ENCODE measurements at places on chromosomes 2 and 18. TPM values are rescaled to one million over a fixed set of nuclear protein-coding genes. Genes with fewer than 3 reads are reported as not detected.
A peak's percentile ranks its signal among the peaks of the same experiment; 100 is the strongest.

GRCh38 chr2:25594991-25595390 lies 78.4 kb downstream of the DTNB start:
- no peak overlapping the region for H3K4me3 ChIP-seq
- DNase-seq, result no peak
- no peak overlapping the region for H3K27ac ChIP-seq

Gene GREB1
- polyA plus RNA-seq, result 0.06 TPM

GRCh38 chr18:74546751-74547530 lies 12.6 kb downstream of the CNDP1 start:
- H3K27me3 ChIP-seq, result no peaks in the 10 kb centered on the region
- no peaks in the 10 kb centered on the region for H3K36me3 ChIP-seq
- H3K4me3 ChIP-seq, result no peak overlapping the region

- H3K4me1 ChIP-seq, result no peaks in the 10 kb centered on the region
- no peak overlapping the region for H3K27ac ChIP-seq
- no peaks in the 10 kb centered on the region for H3K27me3 ChIP-seq
- no peaks in the 10 kb centered on the region for H3K36me3 ChIP-seq
These were observed 221.6 kb upstream of the SP5 start for GRCh38 chr2:170493426-170494097.

GRCh38 chr2:36670881-36671595 lies 25.5 kb upstream of the VIT start:
- H3K27me3 ChIP-seq, result no peaks in the 10 kb centered on the region
- no peak overlapping the region for H3K4me3 ChIP-seq
- no peak overlapping the region for H3K27ac ChIP-seq
- peak; percentile 20 for DNase-seq

- DNase-seq, result no peak
- H3K27me3 ChIP-seq, result no peaks in the 10 kb centered on the region
- no peak overlapping the region for H3K27ac ChIP-seq
- no peak overlapping the region for H3K4me3 ChIP-seq
- no peaks in the 10 kb centered on the region for H3K4me1 ChIP-seq
- H3K36me3 ChIP-seq, result no peaks in the 10 kb centered on the region
These were observed 120.4 kb upstream of the TLK1 start for GRCh38 chr2:171281110-171281509.

DNA sequence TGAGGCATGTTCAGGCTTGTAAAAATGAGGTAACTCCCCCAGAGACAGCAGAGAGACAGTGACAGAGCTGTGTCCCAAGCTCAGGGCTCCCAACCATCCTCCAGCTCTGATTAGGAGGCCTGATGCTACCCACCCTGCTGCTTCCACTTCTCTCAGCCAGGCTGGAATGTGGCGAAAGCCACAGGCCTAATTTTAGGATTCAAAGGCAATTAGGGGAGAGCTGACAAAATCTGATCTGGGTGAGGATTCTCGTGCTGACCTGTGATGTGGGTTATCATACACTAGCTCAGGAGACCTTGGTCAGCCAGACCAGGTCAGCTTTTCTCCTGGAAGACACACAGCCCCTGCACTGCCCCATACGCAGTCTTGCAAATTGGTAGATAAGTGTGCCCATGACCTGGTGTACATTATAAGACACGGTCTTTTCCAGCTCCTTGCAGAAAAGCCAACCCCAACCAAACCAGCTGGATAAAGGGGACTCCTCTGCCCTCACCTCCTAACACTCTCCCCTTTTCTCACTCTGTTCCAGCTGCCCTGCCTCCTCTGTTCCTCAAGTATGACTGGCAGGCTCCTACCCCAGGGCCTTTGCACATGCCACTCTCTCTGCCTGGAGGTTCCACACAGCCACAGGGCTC lies 225.9 kb downstream of the MGAT5 start:
- DNase-seq, result no peak
- no peaks in the 10 kb centered on the region for H3K4me1 ChIP-seq
- H3K27ac ChIP-seq, result no peak overlapping the region
- H3K36me3 ChIP-seq, result no peaks in the 10 kb centered on the region
- H3K27me3 ChIP-seq, result peaks cover 2% of the 10 kb centered on the region
- H3K4me3 ChIP-seq, result no peak overlapping the region

Gene FOXI3
- polyA plus RNA-seq, result not detected

Gene TNFAIP6
- 28.5 TPM for polyA plus RNA-seq

Gene APCDD1
- polyA plus RNA-seq, result 15.3 TPM

Gene OSR1
- 11.3 TPM for polyA plus RNA-seq

DNA sequence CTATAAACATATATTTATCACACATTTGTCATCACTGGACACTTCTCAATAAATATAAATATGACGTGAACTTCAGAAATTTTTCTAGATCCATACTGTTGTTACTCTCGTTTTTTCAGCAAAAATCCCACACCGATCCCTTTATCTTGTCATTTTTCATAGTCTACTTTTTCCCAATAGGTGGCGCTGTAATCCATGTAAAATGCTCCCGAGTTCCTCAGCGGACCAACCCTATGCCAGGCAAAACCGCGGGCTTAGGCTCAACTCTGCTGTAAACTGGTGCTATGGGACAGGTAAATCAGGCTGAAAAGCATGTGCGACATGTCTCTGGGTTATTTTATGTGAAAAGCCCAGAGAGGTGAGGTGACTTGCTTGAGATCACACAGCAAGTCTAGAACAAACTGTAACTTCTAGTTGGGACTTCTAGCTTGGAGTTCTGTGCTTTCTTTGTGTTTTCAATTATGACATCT lies 104.0 kb downstream of the COBLL1 start:
- no peak overlapping the region for H3K27ac ChIP-seq
- H3K4me3 ChIP-seq, result no peak overlapping the region
- H3K36me3 ChIP-seq, result no peaks in the 10 kb centered on the region
- H3K4me1 ChIP-seq, result peaks cover 6% of the 10 kb centered on the region
- H3K27me3 ChIP-seq, result no peaks in the 10 kb centered on the region

Gene DCC
- polyA plus RNA-seq, result 0.14 TPM

Gene IL1RL1
- 0.14 TPM for polyA plus RNA-seq

- no peak overlapping the region for H3K27ac ChIP-seq
- H3K36me3 ChIP-seq, result no peaks in the 10 kb centered on the region
- H3K4me1 ChIP-seq, result no peaks in the 10 kb centered on the region
- H3K4me3 ChIP-seq, result no peak overlapping the region
- no peaks in the 10 kb centered on the region for H3K27me3 ChIP-seq
These were observed 362.8 kb downstream of the FBXO15 start for GRCh38 chr18:73784853-73785252.

- H3K4me3 ChIP-seq, result peak overlapping the region; percentile 56
- no peaks in the 10 kb centered on the region for H3K27me3 ChIP-seq
- H3K4me1 ChIP-seq, result peaks cover 2% of the 10 kb centered on the region
- peak; percentile 79 for DNase-seq
- no peak overlapping the region for H3K27ac ChIP-seq
These were observed 41.2 kb upstream of the DAPL1 start for GRCh38 chr2:158753641-158754611.

- H3K36me3 ChIP-seq, result no peaks in the 10 kb centered on the region
- H3K4me3 ChIP-seq, result no peak overlapping the region
- H3K27me3 ChIP-seq, result no peaks in the 10 kb centered on the region
- peak; percentile 14 for DNase-seq
These were observed 122.9 kb downstream of the LCLAT1 start for GRCh38 chr2:30569946-30570345.

DNA sequence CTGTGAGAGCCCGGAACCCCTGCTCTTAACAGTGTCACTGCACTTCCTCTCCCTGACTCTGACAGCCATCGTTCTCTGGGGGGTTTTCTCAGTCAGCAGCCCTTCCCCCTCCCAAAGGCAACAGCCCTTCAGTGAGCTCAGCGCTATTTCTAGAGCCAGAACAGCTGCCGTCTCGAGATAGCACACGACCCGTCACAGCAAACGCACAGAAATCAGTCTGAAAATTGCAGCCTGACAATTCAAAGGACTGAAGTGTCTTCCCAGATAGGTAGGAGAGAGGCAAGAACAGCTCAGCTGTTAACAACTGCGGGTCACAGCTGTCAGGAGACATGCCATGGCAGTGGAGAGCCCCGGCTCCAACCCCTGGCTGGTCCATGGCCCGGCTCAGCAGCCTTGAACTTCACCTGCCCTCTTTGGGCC lies 45.4 kb downstream of the ST8SIA5 start:
- no peaks in the 10 kb centered on the region for H3K27me3 ChIP-seq
- H3K27ac ChIP-seq, result no peak overlapping the region
- no peak overlapping the region for H3K4me3 ChIP-seq
- no peak for DNase-seq
- H3K36me3 ChIP-seq, result no peaks in the 10 kb centered on the region

GRCh38 chr18:65436430-65436829 lies 314.4 kb upstream of the CDH7 start:
- H3K27me3 ChIP-seq, result no peaks in the 10 kb centered on the region
- H3K4me1 ChIP-seq, result no peaks in the 10 kb centered on the region
- H3K27ac ChIP-seq, result no peak overlapping the region
- H3K36me3 ChIP-seq, result no peaks in the 10 kb centered on the region
- DNase-seq, result no peak

Gene KYNU
- 1.7 TPM for polyA plus RNA-seq

- no peaks in the 10 kb centered on the region for H3K36me3 ChIP-seq
- no peaks in the 10 kb centered on the region for H3K4me1 ChIP-seq
- no peaks in the 10 kb centered on the region for H3K27me3 ChIP-seq
- no peak overlapping the region for H3K4me3 ChIP-seq
These were observed 248.5 kb upstream of the RAB6C start for GRCh38 chr2:129730979-129731378.

DNA sequence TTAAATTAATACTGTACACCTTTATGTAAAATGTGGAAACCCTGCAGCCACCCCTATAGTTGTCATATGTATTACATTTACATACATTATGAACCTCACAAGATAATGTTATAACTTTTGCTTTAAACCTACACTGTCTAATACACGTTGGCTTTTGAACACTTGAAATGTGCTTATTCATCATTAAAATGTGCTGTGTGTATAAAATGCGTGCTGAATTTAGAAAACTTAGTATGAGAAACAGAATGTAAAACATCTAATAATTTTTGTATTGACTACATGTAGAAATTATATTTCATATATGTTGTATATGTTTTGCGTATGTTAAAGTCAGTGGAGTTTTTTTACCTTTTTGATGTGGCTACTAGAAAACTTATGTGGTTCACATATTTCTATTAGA lies 68.8 kb downstream of the MAPRE2 start:
- no peak overlapping the region for H3K4me3 ChIP-seq
- no peak for DNase-seq
- H3K27me3 ChIP-seq, result no peaks in the 10 kb centered on the region

Gene MC5R
- polyA plus RNA-seq, result not detected

Gene PARD3B
- 4.8 TPM for polyA plus RNA-seq

- no peaks in the 10 kb centered on the region for H3K36me3 ChIP-seq
- H3K4me3 ChIP-seq, result no peak overlapping the region
- H3K27me3 ChIP-seq, result no peaks in the 10 kb centered on the region
These were observed 35.6 kb upstream of the PRLH start for GRCh38 chr2:237530472-237531433.

Gene RGPD3
- 0.07 TPM for polyA plus RNA-seq

Gene IL1RL2
- 0.66 TPM for polyA plus RNA-seq

GRCh38 chr2:202237787-202238233 lies 587 bp downstream of the SUMO1 start:
- H3K27me3 ChIP-seq, result no peaks in the 10 kb centered on the region
- H3K4me3 ChIP-seq, result peak overlapping the region; percentile 96
- peak overlapping the region; percentile 84 for H3K27ac ChIP-seq

DNA sequence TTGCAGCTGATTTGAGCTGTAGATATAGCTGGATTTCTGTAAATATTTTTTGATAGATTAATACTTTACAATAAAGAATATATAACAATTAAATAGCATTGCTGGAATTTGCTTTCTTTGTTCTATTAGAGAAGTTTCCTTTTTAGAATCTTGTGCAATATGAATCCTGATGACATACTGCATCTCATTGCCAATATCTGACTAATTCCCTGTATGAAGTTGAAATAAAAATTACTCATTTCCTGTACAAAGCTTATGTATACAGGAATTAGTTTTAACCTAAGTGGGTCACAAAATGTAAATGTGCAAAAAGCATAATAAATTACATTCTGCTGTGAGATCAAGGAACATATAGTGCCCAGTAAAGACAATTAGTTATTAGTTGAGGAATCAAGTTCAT lies 72.8 kb upstream of the TMEFF2 start:
- H3K4me1 ChIP-seq, result peaks cover 3% of the 10 kb centered on the region
- no peak overlapping the region for H3K4me3 ChIP-seq
- H3K27ac ChIP-seq, result peak overlapping the region; percentile 60
- no peaks in the 10 kb centered on the region for H3K36me3 ChIP-seq

Gene UGT1A5
- not detected for polyA plus RNA-seq

Gene DSG1
- polyA plus RNA-seq, result not detected

DNA sequence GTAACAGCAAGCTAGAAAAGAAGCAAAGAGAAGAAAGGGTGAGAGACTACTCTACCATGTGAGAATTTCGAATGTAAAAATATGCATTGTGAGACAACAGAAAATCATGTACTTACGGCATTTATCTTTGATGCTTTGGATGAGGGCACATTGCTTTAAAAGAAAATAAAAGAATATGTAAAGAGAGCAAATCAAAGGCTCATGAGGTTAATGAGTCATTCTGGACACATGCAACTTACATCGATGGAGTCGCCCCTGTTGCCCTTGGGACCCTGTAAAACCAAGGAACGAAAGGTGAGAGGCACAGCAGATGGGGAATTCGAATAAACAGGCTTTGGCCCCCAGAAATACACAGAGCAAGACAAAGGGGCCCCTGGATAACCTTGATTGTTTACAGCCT lies 69.0 kb downstream of the COL6A3 start:
- H3K36me3 ChIP-seq, result peaks cover 54% of the 10 kb centered on the region
- H3K27ac ChIP-seq, result no peak overlapping the region
- no peak overlapping the region for H3K4me3 ChIP-seq
- no peaks in the 10 kb centered on the region for H3K4me1 ChIP-seq

DNA sequence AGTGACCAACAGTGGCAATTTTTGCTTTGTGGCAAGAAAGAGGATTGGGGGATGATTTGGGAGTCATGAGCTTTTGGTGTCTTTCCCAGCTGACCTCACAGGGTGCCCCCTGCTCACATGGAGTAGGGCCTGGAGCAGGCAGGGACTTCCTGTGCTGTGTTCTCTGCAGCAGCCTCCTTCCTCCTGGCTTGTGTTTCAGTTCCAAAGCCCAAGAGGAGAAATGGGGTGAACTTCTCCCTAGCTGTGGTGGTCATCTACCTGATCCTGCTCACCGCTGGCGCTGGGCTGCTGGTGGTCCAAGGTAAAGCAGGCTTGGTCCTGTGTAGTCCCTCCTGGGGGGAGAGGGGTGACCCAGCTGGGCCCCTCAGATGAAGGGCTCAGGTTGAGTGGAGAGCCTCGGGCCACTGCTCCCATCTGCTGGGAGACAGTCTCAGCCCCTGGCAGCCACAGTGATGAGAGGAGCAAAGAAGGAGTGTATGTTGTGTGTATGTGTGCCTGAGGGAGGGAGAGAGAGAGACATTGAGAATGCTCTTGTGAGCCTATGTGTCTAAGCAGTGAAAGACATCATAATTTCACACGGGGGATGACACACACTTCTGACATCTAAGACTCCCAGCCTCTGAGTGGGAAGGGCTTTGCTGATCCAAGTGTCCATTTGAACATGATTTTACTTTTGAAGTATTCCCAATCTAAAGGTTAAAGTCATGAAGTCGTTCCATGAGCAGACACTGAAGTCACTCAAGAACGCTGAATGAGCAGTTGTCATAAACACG lies 27.2 kb downstream of the MARCO start:
- no peak overlapping the region for H3K4me3 ChIP-seq
- no peak overlapping the region for H3K27ac ChIP-seq
- no peaks in the 10 kb centered on the region for H3K27me3 ChIP-seq
- no peaks in the 10 kb centered on the region for H3K4me1 ChIP-seq

Gene SCN2A
- 0.77 TPM for polyA plus RNA-seq

- no peaks in the 10 kb centered on the region for H3K36me3 ChIP-seq
- H3K27ac ChIP-seq, result no peak overlapping the region
- DNase-seq, result no peak
- no peaks in the 10 kb centered on the region for H3K27me3 ChIP-seq
These were observed 120.4 kb upstream of the SERPINE2 start for GRCh38 chr2:224159345-224159928.
